ENCODE measurements at places on chromosomes 3 and 15.

DNA sequence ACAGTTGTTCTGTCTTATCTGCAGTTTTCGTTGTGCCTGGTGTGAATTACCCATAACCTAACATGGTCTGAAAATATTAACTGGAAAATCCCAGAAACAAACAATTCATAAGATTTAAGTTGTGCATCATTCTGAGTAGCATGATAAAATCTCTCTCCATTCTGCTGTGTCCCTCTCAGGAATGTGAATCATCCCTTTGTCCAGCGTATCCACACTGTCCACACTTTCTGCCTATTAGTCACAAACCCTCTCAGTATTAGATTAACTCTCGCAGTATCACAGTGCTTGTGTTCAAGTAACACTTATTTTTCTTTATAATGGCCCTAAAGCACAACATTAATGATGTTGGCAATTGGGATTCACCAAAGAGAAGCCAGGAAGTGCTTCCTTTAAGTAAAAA is 203.2 kb downstream of the CGGBP1 start:
- no peaks in the 10 kb centered on the region for H3K36me3 ChIP-seq
- H3K27me3 ChIP-seq = no peaks in the 10 kb centered on the region
- no peak overlapping the region for H3K27ac ChIP-seq
- no peak overlapping the region for H3K4me3 ChIP-seq
- H3K4me1 ChIP-seq = peaks cover 8% of the 10 kb centered on the region

- no peak overlapping the region for H3K27ac ChIP-seq
- no peaks in the 10 kb centered on the region for H3K36me3 ChIP-seq
- H3K4me1 ChIP-seq = no peaks in the 10 kb centered on the region
These were observed 117.4 kb upstream of the ABHD17C start for GRCh38 chr15:80577552-80578205.

- H3K4me1 ChIP-seq = no peaks in the 10 kb centered on the region
- no peak for DNase-seq
These were observed 37.1 kb upstream of the SLC25A36 start for GRCh38 chr3:140904521-140904920.

GRCh38 chr15:93165734-93166470 is 76.9 kb upstream of the RGMA start:
- H3K4me1 ChIP-seq = no peaks in the 10 kb centered on the region
- H3K27ac ChIP-seq = no peak overlapping the region
- H3K27me3 ChIP-seq = peaks cover 4% of the 10 kb centered on the region
- no peak overlapping the region for H3K4me3 ChIP-seq
- no peaks in the 10 kb centered on the region for H3K36me3 ChIP-seq
- DNase-seq = no peak

DNA sequence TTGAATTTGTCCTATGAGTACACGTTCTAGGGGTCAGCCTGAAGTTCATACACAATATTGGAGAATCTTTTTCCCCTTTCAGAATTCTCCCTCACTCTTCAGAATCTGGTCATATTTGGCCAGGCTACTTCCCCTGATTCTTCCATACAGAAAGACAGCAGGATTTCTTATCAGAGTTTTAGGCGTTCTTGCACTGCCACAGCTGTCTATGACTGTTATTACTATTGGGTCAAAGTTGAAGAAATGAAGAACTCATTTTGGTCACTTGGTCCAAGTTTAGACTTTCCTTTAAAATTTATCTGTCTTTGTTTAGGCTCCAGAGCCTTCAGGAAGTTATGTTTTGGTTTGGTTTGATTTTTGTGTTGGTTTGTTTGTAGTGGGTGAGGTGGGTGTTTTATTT is 12.0 kb downstream of the TEX55 start:
- H3K27ac ChIP-seq = no peak overlapping the region
- no peaks in the 10 kb centered on the region for H3K36me3 ChIP-seq
- no peak for DNase-seq
- H3K27me3 ChIP-seq = peaks cover 17% of the 10 kb centered on the region
- no peaks in the 10 kb centered on the region for H3K4me1 ChIP-seq
- no peak overlapping the region for H3K4me3 ChIP-seq

GRCh38 chr3:24222165-24222805 is 272.4 kb downstream of the THRB start:
- no peak overlapping the region for H3K27ac ChIP-seq
- H3K4me1 ChIP-seq = peaks cover 8% of the 10 kb centered on the region
- DNase-seq = no peak
- no peaks in the 10 kb centered on the region for H3K27me3 ChIP-seq
- no peak overlapping the region for H3K4me3 ChIP-seq

DNA sequence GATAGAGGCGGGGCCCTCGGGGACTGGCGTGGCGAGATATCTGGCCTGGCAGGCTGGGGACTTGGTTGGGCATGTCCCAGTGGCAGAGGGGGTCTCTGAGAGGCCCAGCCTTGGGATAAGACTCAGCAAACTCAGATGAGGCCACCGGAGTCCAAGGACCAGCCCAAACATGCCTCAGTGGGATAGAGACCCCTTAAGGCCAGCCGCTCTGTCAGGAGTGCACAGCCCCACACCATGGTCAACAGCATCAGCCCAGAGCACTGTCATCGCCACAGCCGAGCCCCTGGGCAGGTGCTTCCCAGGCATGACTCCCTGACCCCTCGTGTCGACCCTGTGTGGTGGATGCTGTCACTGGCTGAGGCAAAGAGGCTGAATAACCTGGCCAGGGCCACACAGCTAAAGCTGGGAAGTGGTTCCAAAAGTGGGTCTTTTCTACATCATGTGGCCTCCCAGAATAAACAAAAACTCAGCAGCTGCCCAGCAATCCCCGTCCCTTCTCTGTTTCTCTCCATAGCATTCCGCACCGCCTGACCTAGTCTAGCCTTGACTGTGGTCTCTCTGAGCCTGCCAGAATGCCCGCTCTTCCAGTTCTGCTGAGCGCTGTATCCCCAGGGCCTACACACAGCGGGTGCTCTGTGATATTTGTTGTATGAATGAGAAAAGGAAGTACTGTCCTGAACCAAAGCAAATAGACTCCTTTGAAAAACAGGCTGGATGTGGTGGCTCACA is 15.1 kb downstream of the CTSH start:
- H3K27ac ChIP-seq = peak overlapping the region; percentile 54
- DNase-seq = no peak
- peaks cover 5% of the 10 kb centered on the region for H3K4me1 ChIP-seq
- peaks cover 98% of the 10 kb centered on the region for H3K36me3 ChIP-seq
